ENCODE measurements at places on chromosomes 16 and 17.

DNA sequence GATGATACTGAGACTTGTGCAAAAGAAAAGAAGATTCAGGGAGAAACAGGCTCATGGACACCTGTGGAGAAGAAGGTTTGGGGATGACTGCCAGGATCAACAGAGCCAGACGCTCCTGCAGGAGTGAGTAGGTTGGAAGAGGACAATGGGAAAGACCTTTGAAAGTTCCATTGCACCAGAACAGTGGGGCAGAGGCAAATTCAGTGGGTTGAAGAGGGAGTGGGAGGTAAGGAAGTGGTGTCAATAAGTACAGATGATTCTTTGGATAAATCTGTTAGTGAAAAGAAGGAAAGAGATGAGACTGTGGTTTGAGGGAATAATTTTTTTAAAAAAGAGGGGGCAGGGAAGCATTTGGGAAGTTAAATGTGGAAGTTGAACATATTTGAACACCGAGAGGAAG lies 212.8 kb downstream of the SOX9 start:
- no peak for DNase-seq
- H3K4me3 ChIP-seq = no peak overlapping the region
- no peaks in the 10 kb centered on the region for H3K27me3 ChIP-seq
- peaks cover 5% of the 10 kb centered on the region for H3K4me1 ChIP-seq

DNA sequence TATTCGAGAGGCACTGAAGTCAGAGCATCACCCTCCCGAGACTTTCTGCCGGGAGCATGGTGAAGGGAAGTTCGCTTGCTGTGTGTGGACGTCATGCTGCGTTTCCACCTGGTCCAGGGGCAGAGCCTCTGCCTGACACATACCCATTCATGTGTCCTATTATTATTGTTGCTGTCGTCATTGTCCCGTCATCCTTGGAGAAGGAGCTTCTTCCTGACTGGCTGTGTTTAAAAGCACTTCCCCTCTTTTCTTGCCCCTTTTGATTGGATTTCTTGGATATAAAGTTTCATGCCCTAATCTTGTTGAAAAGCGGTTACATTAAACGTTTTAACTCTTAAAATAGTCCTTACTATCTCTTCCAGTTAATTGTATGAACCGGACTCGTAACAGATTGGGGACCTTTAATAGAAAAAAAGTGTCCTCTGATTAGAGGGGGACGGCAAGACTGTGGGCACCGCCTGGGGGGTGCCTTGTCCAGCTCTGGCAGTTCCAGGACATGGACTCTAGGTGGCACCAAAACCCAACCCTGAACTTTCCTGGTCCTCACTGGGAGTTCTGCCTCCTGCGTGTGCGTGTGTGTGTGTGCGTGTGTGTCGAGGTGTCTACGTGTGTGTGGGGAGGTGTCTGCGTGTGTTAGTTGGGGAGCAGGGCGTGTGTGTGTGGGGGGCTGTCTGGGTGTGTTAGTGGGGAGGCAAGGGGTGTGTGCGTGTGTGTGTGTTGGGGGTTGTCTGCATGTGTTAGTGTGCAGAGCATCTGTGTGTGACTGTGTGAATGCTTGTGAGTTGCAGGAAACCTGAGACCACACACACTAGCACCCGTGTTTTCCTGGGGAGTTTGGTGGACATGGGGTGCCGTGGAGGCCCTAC lies 133.3 kb upstream of the CIBAR2 start:
- no peaks in the 10 kb centered on the region for H3K4me1 ChIP-seq
- no peaks in the 10 kb centered on the region for H3K36me3 ChIP-seq
- H3K27me3 ChIP-seq = no peaks in the 10 kb centered on the region
- no peak overlapping the region for H3K27ac ChIP-seq

DNA sequence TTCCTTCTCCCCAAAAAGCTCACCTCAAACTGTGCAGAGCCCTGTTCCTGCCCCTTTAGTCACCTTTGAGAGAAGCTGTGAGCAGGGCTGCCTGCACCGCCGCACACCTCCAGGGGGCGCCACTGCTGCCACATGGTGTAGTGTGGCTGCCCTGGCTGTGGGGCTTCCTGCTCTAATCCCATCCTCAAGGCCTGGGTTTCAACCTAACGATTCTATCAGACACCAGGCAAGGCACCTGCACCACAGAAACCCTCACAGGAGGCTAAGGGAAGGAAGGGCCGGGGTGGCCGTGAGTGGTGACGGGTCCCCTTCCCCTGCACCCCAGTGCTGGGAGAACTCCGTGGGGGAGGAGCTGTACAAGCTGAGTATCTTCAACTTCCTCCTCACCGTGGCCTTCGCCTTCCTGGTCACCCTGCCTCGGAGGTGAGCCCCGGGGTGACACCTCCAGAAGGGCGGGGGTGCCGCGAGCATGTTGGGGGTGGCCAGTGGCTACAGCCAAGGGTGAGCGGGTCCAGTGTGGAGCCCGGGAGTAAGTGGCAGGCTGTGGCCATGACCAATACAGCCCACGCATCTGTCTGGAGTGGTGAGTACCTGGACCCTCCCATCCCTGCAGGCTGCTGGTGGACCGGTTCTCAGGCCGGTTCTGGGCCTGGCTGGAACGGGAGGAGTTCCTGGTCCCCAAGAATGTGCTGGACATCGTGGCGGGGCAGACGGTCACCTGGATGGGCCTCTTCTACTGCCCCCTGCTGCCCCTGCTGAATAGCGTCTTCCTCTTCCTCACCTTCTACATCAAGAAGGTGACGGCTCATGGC lies 7.0 kb downstream of the TMC8 start:
- DNase-seq = peak; percentile 84
- peaks cover 31% of the 10 kb centered on the region for H3K36me3 ChIP-seq
- peak overlapping the region; percentile 58 for H3K27ac ChIP-seq

- H3K4me3 ChIP-seq = no peak overlapping the region
- no peaks in the 10 kb centered on the region for H3K36me3 ChIP-seq
- DNase-seq = no peak
- H3K4me1 ChIP-seq = no peaks in the 10 kb centered on the region
- H3K27me3 ChIP-seq = no peaks in the 10 kb centered on the region
- no peak overlapping the region for H3K27ac ChIP-seq
Measured at GRCh38 chr16:52718046-52718445, 171.1 kb upstream of the TOX3 start.
